ENCODE measurements at places on chromosomes 13 and 19.

GRCh38 chr13:65454403-65454802, 1775.7 kb downstream of the PCDH9 start:
- DNase-seq: no peak

- no peak for DNase-seq
Measured at GRCh38 chr19:3849092-3849491, 19.7 kb downstream of the ZFR2 start.

DNA sequence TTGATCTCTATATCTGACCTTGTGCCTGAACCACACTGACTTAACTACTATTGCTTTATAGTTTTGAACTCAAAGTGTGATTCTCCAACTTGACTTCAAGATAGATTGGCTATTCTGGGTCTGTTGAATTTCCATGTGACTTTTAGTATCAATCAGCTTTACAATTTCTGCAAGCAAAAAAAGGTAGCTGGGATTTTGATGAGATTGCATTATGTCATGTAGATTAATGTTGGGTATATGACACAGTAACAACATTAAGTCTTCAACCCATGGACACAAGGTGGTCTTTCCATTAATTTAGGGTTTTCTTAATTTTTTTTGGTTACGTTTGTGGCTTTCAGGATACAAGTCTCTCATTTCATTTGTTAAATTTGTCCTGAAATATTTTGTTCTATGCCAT, 28.2 kb downstream of the NLRP5 start:
- no peak for DNase-seq

DNA sequence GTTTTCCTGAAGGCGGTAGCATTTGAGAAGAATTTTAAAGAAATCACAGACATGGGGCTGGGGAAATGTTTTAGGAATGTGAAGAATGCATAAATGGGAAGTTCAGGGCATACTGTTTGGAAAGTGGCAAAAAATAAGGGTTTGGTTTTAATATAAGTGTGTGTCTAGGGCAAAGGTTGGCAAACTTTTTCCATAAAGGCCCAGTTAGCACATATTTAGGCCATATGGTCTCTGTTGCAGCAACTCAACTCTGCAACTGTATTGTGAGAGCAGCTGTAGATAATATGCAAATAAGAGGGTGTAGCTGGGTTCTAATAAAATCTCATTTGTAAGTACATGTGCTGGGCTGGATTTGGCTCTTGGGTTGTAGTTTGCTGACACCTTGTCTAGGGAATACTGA, 521.9 kb downstream of the DIAPH3 start:
- no peak for DNase-seq

- no peak for DNase-seq
Measured at GRCh38 chr13:98784666-98785065, 32.2 kb upstream of the SLC15A1 start.

- DNase-seq: peak; percentile 87
Measured at GRCh38 chr19:39677961-39678889, 22.5 kb downstream of the LGALS16 start.

DNA sequence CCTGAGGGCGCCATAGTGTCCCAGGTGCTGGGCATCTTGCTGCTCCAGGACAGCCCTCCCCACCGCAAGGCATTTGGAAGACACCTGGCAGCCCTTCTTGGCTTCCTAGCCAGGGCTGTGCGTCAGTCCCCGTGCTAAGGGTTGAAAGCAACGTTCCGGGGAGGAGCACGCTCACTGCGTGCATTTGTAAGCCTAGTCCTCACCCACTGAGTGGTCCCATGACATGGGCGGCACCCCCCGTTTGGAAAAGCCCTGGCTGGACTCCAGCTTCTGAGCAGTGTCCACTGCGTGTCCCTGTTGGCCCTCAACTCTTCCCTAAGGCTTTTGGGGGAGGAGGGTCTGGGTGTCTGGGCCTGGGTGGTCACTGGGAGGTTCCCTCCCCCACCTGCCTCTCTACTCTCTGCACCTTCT, 76.3 kb upstream of the GPR183 start:
- no peak for DNase-seq

DNA sequence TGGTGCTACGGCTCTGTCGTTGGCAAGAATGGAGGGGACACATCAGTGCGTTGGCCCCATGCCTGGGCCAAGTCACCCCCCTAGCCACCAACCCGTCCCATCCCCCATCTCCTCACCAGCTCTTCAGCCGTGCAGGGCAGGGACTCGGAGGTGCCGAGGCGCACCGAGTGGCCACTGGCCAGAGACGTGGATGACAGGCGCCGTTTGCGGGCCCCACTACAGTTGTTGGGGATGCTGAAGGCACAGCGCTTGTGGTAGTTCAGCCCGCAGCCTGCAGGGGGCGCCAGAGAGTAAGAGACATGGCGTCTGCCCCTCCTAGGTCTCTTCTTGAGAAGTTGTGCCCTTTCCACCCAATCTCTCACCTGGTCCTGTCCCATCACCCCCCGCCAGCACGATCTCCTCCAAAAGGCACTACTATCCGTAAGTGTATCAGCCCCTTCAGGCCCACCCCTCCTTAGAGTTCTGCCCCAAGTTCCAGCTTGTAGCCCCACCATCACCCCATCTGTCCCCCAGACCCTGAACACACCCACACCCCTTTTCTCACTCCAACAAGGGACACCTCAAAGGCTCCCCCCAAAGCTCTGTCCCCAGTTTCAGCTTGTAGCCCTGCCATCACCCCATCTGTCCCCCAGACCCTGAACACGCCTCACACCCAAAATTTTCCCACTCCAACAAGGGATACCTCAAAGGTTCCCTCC, 12.4 kb downstream of the PRKD2 start:
- DNase-seq: peak; percentile 21

GRCh38 chr13:99659226-99659625, 158.0 kb downstream of the TM9SF2 start:
- DNase-seq: no peak

DNA sequence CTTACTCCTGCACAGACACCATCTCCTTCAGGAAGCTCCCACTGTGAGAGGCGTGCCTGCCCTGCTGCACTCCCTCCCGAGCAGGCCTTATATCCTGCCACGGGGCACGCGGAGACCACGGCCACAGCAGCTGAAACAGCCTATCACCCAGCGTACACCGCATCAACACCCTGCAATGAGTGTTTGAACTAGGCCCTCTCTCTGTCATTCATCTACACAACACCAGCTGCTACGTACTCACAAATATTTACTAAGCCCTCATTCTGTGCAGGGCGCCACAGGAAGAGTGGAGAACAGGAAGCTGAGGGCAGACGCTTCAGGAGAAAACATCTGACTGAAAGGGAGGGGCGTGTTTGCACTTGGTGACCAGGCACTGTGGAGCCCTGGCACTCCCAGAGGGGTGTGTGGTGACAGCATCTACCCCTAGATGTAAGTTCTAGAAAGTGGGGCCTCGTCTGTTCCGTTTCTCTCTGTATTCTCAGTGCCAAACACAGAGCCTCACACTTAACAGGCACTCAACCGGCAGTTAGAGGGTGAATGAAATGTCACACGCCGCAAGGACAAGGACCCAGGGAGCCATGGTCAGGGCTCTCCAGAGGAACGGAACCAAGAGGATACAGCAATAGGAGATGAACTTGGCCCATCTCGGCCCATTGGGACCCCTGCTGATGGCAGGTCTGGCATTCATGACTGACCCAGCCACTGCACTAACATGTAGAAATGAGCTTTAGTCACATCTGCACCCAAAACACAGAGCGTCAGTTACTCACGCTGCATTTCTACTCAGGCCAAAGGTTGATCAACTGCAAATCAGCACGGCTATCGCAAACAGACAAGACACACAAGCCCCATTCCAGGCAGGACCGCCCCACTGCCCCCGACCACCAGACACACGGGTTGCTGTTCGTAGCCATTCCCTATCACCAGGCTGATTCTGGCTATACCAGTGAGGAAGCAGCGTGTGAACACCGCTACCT, 15.7 kb downstream of the RANBP3 start:
- peak; percentile 99 for DNase-seq

GRCh38 chr13:28819735-28820098, 422 bp upstream of the MTUS2 start:
- peak; percentile 10 for DNase-seq

GRCh38 chr19:4083677-4084546, 17.2 kb upstream of the ZBTB7A start:
- no peak for DNase-seq

DNA sequence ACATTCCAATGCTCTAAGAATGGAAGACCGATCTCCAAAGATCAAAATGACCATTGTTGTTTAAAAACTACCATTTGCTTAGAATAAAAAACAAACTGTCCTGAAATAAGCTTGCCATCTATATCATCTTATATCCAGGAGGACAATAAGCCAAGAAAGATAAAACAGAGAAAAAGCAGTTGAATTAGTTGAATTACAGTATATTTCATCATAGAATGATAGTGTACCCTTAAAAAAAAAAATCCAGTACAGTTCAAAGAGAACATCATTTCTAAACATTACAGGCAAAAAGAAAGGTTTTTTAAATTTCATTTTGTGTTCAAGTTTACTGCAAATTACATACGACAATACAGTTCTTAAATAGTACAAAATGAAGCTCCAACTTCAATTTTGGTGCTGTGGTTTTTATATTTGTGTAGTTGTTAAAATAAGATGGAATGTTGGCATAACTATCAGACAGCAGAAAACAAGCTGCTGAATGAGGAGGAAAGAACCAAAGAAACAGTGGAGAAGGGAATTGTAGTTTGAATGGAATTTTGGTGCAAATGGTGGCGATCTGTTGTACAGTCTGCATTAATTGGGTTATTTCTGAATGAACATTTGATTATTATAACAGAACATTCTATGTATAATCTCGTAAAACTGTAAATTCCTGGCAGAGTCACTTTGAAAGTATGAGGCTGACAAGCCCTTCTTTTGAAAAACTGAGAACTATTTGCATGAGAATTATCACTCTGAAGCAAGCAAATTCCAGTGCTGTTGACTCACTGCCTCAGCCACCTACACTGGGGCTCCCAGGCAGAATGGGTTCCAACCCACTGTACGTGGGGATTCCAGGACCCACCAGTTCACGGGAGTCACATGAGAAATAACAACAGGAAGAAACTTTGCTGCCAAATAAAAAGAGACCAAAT, 37.7 kb downstream of the LHFPL6 start:
- DNase-seq: no peak

- no peak for DNase-seq
Measured at GRCh38 chr13:106882246-106882645, 314.3 kb upstream of the ARGLU1 start.

DNA sequence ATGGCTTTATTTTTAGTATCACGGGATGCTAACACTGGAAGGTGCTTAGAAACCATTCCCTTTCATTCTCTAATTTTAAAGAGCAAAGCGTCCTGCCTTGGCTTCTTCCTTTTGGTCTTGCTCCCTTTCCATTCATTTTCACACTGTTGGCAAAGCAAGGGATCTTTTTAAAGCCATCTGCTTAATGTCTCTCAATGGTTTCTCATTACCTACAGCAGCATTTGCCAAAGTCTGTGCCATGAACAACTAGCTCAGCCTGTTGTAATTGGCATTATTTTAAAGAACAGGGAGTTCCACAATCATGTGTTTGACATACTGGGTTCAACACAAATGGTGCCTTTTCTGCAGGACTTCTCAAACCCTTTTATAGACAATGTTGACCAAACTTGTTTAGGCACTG, 444.3 kb downstream of the GPC6 start:
- peak; percentile 26 for DNase-seq

GRCh38 chr19:38880076-38880881, 2.2 kb upstream of the RINL start:
- no peak for DNase-seq

GRCh38 chr13:103614761-103615160, 548.5 kb upstream of the SLC10A2 start:
- DNase-seq: no peak

- DNase-seq: no peak
Measured at GRCh38 chr13:96091164-96092117, 1.5 kb downstream of the HS6ST3 start.

GRCh38 chr19:28065026-28065425, 1147.9 kb downstream of the UQCRFS1 start:
- DNase-seq: no peak

- no peak for DNase-seq
Measured at GRCh38 chr13:110407531-110407930, 100.4 kb downstream of the COL4A2 start.

GRCh38 chr19:3114018-3114726, 20.0 kb downstream of the GNA11 start:
- DNase-seq: no peak

DNA sequence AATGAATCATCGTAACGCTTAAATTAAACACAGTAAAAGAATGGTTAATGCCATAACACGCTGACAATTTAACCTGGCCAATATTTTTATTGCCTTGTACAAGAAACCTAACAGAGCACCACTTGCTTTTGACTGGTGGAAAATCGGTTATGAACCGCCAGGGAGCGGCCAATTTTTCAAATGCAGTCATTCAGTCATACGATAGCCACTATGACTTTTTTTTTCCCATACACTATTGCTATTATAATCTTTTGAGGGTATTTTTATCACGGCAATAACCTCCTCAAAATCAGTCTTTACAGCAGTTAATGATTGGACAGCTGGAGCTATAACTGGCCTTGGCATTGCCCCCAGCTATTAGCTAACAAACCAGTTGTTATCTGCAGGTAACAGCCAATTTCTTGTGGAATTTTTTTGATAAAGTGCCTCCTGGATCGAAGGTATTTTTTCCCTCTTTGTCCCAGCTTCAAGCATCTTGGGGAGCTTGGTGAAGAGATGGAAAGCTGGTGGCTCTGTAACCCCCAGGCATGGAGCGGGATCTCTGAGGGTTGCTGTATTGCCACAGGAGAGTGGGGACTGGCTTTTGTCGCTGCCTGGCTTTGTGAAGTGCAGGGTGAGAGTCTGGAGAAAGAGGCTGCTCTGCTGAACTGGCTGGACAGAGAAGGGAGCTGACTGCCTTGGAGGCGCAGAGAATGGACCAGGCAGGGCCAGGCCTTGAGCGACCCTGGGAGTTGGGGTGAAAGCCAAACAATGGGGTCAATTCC, 198.4 kb upstream of the ZNF536 start:
- no peak for DNase-seq

- DNase-seq: peak; percentile 94
Measured at GRCh38 chr13:66657165-66657881, 572.8 kb downstream of the PCDH9 start.

GRCh38 chr19:32881766-32882165, 12.2 kb upstream of the SLC7A9 start:
- DNase-seq: no peak

DNA sequence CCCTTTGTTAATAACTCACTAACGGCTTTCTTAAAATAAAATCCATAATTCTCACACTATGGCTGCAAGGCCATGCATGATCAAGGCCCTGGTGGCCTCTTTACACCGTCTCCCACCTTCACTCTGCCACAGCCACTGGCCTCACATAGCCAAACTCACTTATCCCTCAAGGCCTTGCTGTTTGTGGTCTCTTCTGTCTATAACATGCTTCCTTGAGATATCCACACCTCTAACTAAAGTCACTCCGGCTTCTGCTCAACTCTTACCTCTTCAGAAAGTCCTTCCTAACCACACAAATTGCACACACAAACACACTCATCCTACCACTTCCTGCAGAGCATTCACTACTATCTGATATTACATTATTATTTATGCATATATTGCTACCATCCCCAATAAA, 262.5 kb downstream of the DIAPH3 start:
- no peak for DNase-seq
